ENCODE measurements at places on chromosomes 11 and 22.
A peak's percentile ranks its signal among the peaks of the same experiment; 100 is the strongest.

GRCh38 chr22:28147401-28147800 is 228.3 kb upstream of the PITPNB start:
- DNase-seq, result no peak

GRCh38 chr11:101705972-101706371 is 122.2 kb upstream of the TRPC6 start:
- DNase-seq, result no peak

- no peak for DNase-seq
Measured at GRCh38 chr22:29979777-29980321, 96.9 kb downstream of the MTMR3 start.

DNA sequence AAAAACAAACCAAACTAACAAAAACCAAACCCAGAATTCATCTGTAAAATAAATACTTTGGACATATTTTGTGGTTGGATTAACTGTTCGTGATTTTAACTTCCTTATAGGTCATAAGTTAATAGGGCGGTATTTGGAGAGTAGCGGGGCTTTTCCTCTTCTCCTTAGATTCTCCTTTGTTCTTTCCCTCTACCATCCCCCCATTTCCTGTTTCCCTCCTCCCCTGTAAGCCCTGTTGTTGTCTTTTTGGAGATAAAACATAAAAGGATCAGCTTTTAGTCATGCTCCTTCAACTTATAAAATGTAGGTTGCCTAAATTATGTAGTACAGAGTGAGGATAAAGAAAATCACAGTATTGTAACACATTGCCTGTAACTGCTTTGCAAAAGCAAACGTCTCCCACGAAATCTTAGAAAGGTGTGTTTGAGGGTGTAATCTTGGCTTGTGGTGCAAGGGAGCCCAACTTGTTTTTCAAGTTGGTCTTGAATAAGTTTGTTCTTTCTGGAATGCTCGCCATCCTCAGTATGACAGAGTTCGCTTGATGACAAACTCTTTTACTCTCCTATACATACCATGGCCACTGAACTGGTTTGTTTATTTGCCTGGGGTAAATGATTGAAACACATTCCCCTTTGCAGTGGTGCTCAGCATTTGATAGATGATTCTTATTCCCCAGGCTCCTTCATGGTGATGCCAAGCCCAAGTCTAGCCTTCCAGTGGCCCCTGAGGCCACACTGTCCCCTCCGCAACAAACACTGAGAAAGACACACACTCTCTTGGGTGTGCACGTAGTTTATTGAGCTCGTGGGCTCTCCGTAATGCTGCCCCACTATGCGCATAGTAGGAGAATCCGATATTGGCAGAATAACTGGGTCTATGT is 49.4 kb downstream of the TEAD1 start:
- peak; percentile 44 for DNase-seq

- peak; percentile 3 for DNase-seq
Measured at GRCh38 chr11:5274395-5274794, 4.7 kb upstream of the HBE1 start.

Data from fibroblast of pulmonary artery (primary cell).